ENCODE measurements at places on chromosomes 4 and X. TPM values are rescaled to one million over a fixed set of nuclear protein-coding genes. Genes with fewer than 3 reads are reported as not detected.

Gene GNRHR
- not detected for total RNA-seq

DNA sequence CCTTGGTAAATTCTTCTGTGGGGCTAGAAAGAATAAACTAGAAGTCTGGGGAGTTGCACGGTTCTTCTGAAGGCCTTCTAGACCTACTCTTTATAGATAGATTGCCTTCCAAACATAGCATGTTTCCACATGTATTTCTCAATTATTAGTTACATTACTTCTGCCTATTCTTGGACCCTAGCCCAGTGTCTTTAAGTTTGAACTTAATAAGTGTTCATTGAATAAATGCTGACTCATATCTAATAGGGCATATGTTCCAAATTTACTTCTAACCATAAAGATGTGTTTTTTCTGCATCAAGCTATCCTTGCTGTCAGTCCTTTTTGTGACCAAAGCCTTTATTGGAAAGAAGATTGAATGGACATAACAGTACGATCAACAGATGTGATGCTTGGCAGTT, 503.6 kb upstream of the ZFP42 start:
- no peak for DNase-seq
- no peaks in the 10 kb centered on the region for H3K4me1 ChIP-seq
- no peaks in the 10 kb centered on the region for H3K36me3 ChIP-seq
- H3K4me3 ChIP-seq, result no peak overlapping the region

Gene IGFBP7
- 188 TPM for total RNA-seq

- H3K4me1 ChIP-seq, result no peaks in the 10 kb centered on the region
- no peak overlapping the region for H3K4me3 ChIP-seq
- no peak overlapping the region for H3K27ac ChIP-seq
- no peaks in the 10 kb centered on the region for H3K36me3 ChIP-seq
- no peak for DNase-seq
Observed at GRCh38 chr4:108512615-108513505, 107.5 kb upstream of the RPL34 start.

Gene ODAPH
- total RNA-seq, result not detected

DNA sequence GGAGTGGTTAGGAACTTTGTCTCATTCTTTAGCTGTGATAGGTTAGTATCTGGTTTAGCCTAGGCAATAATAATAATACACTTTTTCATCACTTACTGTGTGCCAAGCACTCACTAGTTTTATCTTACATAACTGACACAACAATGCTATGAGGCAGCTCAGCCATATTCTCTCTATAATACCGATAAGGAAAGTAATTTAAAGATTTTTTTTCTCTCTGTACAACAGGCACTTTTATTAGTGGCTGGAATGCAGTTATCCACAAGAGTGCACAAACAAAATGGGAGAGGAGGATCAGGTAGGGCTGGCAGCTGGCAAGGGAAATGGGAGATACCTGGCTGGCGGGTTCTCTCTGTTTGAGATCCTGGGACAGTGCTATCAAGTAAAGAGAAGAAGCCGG, 7.6 kb downstream of the RELL1 start:
- no peak overlapping the region for H3K4me3 ChIP-seq
- H3K27me3 ChIP-seq, result no peaks in the 10 kb centered on the region
- no peaks in the 10 kb centered on the region for H3K36me3 ChIP-seq
- H3K4me1 ChIP-seq, result peaks cover 91% of the 10 kb centered on the region
- H3K27ac ChIP-seq, result peak overlapping the region; percentile 11
- no peak for DNase-seq

- H3K4me1 ChIP-seq, result peaks cover 19% of the 10 kb centered on the region
- no peaks in the 10 kb centered on the region for H3K27me3 ChIP-seq
- peak overlapping the region; percentile 68 for H3K4me3 ChIP-seq
- H3K27ac ChIP-seq, result no peak overlapping the region
- no peaks in the 10 kb centered on the region for H3K36me3 ChIP-seq
Observed at GRCh38 chr4:80336582-80336981, 1.1 kb downstream of the CFAP299 start.

Gene SHROOM3
- 84.0 TPM for total RNA-seq

Gene AMBN
- not detected for total RNA-seq

Gene CT45A3
- not detected for total RNA-seq

GRCh38 chrX:112056476-112056875, 26.1 kb downstream of the TRPC5 start:
- H3K36me3 ChIP-seq, result no peaks in the 10 kb centered on the region
- DNase-seq, result no peak
- no peak overlapping the region for H3K4me3 ChIP-seq
- no peak overlapping the region for H3K27ac ChIP-seq
- no peaks in the 10 kb centered on the region for H3K27me3 ChIP-seq
- no peaks in the 10 kb centered on the region for H3K4me1 ChIP-seq

Gene NAP1L5
- 22.6 TPM for total RNA-seq

GRCh38 chr4:96675896-96676295, 836.0 kb downstream of the PDHA2 start:
- H3K27ac ChIP-seq, result no peak overlapping the region
- no peaks in the 10 kb centered on the region for H3K27me3 ChIP-seq
- no peak overlapping the region for H3K4me3 ChIP-seq

- H3K36me3 ChIP-seq, result no peaks in the 10 kb centered on the region
- no peak overlapping the region for H3K27ac ChIP-seq
- H3K4me1 ChIP-seq, result no peaks in the 10 kb centered on the region
Observed at GRCh38 chrX:127782904-127783303, 269.3 kb downstream of the ACTRT1 start.

Gene GLRB
- total RNA-seq, result 12.1 TPM

DNA sequence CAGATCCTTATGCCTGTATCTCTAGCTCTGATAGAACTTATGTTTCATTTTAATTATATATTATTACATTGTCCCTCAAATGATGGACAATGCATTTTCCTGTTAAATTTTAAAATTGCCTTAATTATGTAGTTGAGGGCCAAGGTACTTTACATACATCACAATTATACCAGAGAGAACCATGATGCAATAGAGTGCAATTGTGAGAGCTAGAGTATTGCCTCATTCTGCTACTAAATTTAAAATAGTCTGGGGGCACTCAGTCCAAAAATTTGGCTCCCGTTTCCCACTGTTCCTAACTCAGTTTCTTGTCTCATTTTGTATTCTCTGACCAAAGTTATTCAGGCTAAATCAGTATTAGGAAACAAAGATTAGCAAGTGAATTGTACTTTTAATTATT, 378.5 kb upstream of the ZFP42 start:
- no peaks in the 10 kb centered on the region for H3K36me3 ChIP-seq
- no peak for DNase-seq
- no peak overlapping the region for H3K4me3 ChIP-seq
- H3K27ac ChIP-seq, result no peak overlapping the region

DNA sequence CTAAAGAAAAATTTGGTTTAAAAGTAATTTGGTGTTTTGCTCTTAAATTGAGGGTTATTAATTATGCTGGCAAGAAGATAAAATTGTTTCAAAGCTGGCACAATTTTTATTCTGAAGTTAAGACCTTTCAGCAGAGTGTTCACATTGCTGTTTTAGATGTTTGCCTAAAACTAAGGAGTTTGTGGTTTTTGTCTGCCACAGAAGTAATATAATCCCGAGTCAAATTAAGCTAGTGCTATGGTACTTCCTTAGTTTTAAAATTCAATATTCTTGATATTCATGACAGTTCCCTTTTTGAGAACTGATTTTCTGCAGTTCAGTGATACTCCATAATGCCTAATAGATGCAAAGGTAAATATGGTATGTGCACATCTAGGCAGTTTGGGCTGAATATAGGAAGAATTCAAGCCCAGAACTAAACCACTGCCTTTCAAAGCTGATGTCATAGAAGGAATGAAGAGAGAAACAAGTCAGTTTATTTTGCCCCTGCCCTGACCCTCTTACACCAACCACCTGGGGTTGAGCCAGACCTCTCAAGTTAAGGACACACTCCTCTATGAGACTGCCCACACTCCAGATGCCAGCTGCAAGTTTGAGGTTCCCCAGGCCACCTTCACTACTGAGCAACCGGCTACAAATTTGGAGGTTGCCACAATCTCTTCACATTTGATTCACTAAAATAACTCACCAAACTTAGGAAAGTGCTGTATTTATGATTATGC, 32.1 kb upstream of the VEGFC start:
- H3K27me3 ChIP-seq, result no peaks in the 10 kb centered on the region
- H3K4me3 ChIP-seq, result no peak overlapping the region
- no peak overlapping the region for H3K27ac ChIP-seq
- H3K4me1 ChIP-seq, result no peaks in the 10 kb centered on the region
- no peak for DNase-seq

DNA sequence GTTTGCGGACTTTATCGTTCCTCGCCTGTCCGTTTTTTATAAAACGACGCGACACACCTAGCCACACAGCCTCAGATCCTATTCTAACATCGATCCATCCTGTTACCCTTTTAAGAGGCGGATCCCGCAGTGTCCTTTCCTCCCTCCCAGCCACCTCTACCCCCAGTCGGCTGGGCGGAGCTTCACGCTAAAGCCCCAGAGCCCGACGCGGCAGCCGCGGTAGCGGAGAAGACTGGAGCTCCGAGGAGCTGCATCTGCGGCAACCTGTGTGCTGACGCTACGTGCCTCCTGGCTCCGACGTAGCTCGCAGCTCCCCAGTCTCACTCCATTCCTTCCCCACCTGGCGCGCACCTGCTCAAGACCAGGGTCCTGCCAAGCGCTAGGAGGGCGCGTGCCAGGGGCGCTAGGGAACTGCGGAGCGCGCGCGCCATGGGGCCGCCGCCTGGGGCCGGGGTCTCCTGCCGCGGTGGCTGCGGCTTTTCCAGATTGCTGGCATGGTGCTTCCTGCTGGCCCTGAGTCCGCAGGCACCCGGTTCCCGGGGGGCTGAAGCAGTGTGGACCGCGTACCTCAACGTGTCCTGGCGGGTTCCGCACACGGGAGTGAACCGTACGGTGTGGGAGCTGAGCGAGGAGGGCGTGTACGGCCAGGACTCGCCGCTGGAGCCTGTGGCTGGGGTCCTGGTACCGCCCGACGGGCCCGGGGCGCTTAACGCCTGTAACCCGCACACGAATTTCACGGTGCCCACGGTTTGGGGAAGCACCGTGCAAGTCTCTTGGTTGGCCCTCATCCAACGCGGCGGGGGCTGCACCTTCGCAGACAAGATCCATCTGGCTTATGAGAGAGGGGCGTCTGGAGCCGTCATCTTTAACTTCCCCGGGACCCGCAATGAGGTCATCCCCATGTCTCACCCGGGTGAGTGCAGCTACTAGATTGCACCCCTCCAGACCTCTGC, at the start of gene RNF128:
Gene RNF128, plus strand, starts transcription at position 217 of the 953 bp plus-strand sequence. Its CDS starts 213 bp downstream, at position 430.
- peak within 1 kb of the TSS; percentile 84 for H3K27ac ChIP-seq
- peak; percentile 72 for DNase-seq
- no peaks in the 10 kb centered on the region for H3K36me3 ChIP-seq
- H3K27me3 ChIP-seq, result no peaks in the 10 kb centered on the region

Gene ADH6
- total RNA-seq, result not detected

DNA sequence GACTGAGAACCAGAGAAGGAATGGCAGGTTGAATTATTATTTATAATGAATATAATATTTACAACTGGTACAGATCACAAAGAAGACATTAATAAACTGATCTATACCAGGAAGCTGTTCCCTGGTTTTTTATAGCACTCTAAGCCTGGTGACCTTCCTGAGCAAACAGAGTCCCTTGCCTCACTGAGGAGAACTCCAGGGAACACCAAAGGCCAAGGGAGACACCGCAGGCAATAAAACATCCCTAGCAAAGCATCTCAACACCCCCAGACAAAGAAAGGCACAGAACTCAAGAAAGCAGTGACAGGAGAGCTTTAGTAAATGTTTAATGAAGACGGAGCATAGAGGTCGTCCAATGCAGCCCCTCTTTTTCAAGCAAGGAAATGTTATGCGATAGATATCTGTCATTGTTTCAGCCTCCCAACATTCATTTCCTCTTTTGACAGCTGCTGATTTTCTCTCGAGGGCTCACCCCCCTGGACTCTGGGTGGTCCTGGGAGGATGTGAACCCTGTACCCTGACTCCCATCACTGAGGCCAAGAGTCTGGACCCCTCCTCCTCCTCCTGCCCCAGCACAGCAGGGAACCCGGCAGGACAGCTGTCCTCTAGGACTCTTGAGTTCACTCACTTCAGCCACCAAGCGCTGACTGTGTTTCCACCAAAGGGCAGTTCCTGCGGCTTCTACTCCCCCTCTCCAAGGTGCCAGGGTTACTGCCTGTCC, 342.5 kb upstream of the GATB start:
- no peaks in the 10 kb centered on the region for H3K27me3 ChIP-seq
- DNase-seq, result no peak
- H3K4me3 ChIP-seq, result no peak overlapping the region
- peaks cover 54% of the 10 kb centered on the region for H3K4me1 ChIP-seq
- H3K27ac ChIP-seq, result peak overlapping the region; percentile 59

GRCh38 chrX:80266979-80267378, 153.3 kb upstream of the TENT5D start:
- H3K36me3 ChIP-seq, result no peaks in the 10 kb centered on the region
- H3K4me1 ChIP-seq, result no peaks in the 10 kb centered on the region
- no peaks in the 10 kb centered on the region for H3K27me3 ChIP-seq
- no peak overlapping the region for H3K4me3 ChIP-seq
- H3K27ac ChIP-seq, result no peak overlapping the region

Gene CLNK
- 1.3 TPM for total RNA-seq

GRCh38 chr4:86156531-86156930, 203.3 kb downstream of the MAPK10 start:
- DNase-seq, result no peak
- H3K27me3 ChIP-seq, result no peaks in the 10 kb centered on the region
- H3K4me1 ChIP-seq, result no peaks in the 10 kb centered on the region
- no peaks in the 10 kb centered on the region for H3K36me3 ChIP-seq
- no peak overlapping the region for H3K4me3 ChIP-seq
- H3K27ac ChIP-seq, result no peak overlapping the region

Gene DCHS2
- not detected for total RNA-seq

DNA sequence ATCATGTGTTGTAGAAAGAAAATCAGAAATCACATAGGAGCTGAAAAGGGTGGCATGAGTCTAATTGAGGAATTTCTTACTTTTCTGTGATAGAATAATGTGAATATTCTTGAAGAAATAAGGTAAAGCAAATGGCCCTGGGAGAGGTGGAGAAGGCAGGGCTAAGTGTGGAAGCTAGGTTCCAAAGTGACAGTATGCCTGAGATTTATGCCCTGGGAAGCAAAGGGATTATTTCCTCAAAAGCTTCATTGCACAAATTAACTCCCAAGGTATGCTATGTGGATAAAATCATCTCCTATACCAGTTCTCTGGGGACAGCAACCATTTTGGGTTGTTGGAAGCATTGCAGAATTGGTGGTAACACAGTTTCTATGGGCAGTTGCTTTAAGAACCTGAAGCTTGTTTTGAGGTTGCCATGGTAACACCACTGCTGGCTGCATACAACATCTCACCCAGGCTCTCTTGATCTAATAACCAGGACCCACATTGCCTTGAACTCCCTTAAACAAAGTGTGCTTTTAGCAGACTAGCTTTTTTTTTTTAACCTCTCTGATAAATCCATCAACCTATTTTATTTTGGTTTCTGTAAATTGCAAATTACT, 21.0 kb downstream of the MAOA start:
- H3K4me3 ChIP-seq, result no peak overlapping the region
- H3K27me3 ChIP-seq, result no peaks in the 10 kb centered on the region
- H3K4me1 ChIP-seq, result peaks cover 35% of the 10 kb centered on the region
- DNase-seq, result no peak
- H3K27ac ChIP-seq, result peak overlapping the region; percentile 32

Measured in stomach (tissue), 19 donors.